ENCODE measurements at places on chromosomes 2 and 18.
A peak's percentile ranks its signal among the peaks of the same experiment; 100 is the strongest.

DNA sequence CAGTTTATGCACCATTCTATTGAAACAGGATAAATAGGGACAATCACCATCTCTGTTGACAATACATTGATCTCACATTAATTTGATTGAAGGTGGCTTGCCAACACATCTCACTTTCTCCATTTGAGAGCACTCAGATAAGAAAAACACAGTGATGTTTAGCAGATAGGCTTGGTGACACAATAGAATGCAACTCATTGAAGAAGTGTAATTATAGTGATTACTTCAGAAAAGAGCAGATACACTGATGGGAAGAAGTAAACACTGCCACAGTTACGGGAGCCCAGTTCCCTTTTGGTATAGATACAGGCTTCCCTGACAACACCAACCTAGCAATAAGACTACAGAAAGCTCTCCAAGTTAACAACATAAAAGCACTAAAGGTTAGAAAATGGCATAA is 89.1 kb downstream of the FIGN start:
- no peak for DNase-seq

DNA sequence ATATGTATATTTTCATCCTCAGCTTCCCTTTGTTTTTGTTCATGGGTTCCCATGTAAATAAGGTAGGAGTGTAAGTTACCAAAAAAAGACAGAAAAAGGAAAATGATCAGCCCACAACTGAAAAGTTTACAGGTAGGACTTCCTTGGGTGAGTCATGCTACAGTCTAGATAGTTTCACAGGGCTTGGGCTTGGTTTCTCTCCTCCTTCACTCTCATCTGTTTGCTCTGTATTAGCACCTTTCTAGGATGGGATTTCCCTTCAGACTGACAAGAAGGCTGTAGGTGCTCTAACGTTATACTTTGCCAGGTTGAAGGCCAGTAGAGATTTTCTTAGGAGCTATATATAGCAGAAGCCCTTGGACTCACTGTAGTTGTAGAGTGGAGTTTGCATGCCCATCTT is 57.9 kb downstream of the FAM171B start:
- DNase-seq = no peak

DNA sequence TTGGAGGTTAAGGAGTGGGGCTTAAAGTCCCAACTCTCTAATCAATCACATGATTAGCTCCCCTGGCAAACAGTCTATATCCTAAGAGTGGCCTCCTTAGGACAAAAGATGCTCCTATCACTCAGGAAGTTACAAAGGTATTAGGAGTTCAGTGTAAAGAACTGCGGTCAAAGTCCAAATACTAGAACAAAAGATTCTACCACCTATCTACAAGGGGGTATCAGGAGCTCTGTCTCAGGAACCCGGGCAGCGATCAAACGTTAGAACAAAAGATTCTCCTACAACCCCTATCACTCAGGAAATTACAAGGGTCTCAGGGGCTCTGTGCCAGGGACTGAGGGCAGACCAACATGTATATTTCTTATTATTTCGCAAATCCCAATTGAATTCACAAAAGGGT is 58.0 kb downstream of the DTNB start:
- DNase-seq = no peak

- no peak for DNase-seq
These were observed 14.0 kb upstream of the BIRC6 start for GRCh38 chr2:32342801-32343200.

- no peak for DNase-seq
These were observed 106.7 kb upstream of the MCFD2 start for GRCh38 chr2:47022186-47022765.

DNA sequence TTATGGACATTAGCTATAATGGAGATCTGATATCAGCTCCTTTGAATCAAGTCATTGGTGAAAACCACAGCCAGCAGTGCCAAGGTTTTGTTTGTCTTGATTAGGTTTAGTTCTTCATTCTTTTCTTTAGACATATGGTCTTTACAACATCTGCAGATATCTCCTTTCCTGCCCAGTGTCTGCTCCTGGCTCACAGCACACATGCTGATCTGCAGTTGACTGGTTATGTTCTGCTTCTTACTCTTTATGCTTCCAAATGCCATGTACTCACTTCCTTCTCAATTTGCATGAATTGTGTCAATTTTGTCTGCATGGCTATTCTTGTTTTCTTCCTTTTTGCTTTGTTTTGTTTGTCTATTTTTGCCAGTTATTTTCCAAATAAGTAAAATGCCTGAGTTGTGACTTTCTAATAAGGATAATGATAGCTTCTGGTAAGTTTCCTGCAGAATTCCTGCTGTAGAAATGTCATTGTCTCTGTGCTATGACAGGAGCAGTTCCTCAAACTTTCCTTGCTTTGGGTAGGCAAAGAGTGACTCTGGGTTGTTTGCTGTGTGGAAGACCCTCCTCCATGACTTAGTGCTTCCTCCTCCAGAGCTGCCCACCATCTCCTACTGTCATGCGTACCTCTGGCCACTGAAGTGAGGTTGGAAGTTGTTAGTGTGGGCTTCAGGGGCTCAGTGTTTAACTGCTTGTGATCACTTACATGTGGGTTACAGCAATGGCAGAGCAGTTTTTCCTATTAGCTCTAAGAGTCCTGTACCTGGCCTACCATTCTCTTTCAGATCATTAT is 8.2 kb downstream of the ARHGAP25 start:
- no peak for DNase-seq

- peak; percentile 92 for DNase-seq
These were observed 584 bp downstream of the AAK1 start for GRCh38 chr2:69642709-69643601.

DNA sequence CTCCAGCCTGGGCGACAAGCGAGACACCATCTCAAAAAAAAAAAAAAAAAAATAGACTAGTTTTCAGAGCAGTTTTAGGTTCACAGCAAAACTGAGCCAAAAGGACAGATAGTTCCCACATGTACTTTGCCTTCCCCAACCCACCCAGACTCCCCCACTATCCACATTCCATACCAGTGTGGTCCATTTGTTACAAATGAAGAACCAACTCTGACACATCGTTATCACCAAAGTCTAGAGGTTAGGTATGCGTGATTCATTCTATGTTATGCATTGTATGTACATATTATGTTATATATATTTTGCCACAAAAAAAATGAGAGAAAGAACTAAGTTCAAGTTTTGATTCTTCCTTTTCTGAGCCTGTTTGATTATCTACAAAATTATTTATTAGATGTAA is 3.5 kb downstream of the DUSP11 start:
- no peak for DNase-seq

DNA sequence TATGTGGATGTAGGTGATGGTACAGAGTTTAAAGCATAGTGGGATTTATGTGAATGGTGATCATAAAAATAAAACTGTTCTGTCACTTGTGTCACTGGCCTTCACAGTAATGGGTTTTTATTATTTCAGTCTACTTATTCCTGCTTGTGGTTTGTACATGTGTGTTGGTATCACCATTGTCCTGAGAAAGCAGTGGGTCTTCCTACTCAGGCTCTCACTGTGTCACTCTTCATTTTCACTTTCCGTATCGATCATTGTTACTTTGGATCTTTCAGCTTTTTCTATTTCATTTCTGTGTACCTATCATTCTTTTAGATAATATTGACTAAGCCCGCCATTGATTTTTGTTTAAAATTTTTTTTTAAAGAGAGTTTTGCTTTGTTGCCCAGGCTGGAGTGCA is 7.4 kb downstream of the MRPL30 start:
- no peak for DNase-seq

DNA sequence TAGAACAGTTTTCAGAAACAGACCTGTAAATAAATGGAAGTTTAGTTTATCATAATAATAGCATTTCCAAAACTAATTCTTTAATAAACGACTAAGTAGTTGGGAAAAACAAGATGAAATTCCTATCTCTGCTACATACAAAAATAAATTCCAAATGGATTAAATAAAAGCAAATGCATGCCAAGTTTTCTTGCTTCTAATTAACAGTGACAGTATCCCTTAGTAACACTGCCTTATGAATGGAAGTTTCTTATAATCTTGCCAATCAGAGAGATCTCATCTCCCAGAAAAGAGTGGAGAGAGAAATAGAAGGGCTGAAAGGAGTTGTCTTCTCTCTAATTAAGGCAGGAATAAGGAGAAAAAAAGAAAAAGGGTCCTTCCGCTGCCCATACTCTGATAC is 133.9 kb downstream of the GFPT1 start:
- no peak for DNase-seq

DNA sequence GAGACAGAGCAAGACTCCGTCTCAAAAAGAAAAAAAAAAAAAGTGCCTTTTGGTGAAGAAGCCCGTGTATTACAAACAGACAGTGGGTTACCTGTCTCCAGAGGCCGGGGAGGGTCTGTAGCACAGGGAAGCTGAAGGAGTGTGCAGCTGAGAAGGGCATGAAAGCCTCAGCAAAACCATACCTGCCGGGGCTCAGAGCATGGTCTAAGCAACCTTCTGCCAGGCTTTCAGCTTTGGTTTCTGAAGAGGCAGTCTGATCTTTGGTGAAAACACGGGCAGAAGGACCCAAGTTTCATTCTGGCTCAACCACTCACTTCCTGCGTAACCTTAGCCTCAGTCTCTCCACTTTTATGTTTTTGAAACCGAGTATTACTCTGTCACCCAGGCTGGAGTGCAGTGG is 21.5 kb downstream of the SH2D6 start:
- DNase-seq = no peak

- peak; percentile 38 for DNase-seq
These were observed 1.9 kb downstream of the SOS1 start for GRCh38 chr2:39118786-39119499.

GRCh38 chr2:218284106-218284811 is 8.0 kb downstream of the TMBIM1 start:
- DNase-seq = no peak

DNA sequence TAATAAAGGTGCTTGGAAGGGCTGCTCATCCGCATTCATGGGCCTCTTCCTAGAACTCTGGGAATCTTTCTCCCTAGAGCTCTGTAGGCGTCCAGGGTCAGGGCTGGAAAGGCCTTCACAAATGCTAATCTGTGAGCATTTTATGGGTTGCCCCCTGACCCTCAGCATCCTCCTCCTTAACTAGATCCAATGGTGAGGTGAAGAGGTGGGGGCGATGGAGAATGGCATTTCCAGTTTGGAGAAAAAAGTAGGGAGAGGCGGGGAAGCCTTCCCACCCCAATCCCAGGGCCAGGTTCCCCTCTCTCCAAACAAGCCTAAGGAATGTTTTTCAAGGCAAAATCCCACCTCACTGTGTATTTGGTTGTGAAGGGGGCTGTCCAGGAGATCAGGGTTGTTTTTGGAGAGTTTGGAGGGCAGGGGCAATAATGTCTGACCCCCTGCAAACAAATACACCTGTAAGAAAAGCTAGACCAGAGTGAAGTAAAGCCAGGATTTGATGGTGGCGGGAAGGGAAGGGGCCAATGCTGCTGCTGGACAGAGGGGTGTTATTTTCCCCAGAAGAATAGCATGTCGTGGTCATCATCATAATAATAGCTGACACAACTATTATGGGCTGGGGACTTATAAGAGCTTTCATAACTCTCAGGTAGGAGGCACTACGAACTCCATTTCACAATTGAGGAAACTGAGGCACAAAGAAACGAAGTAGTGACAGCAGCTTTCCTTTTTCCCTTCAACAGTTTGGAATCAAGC is 1.4 kb upstream of the MYCN start:
- no peak for DNase-seq

DNA sequence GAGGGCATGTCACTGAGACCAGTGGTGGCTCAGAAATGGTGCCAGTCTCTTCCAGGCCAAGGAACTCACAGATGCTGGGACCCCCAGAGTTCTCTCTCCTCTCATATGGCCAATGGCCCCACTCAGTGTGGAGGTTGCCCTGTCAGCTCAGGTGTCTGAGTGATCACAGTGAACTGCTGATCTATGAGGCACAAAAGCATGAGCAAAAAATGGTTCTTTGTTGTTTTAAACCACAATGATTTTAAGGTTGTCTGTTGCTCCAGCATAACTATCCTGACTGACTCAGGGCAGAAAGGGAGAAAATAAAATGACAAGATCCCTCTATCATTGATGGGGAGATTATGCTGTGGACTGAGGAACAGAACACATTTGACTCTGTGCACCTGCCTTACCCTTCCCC is 57.8 kb downstream of the FBLN7 start:
- no peak for DNase-seq

- no peak for DNase-seq
These were observed 316.2 kb upstream of the REV1 start for GRCh38 chr2:99805930-99806476.

DNA sequence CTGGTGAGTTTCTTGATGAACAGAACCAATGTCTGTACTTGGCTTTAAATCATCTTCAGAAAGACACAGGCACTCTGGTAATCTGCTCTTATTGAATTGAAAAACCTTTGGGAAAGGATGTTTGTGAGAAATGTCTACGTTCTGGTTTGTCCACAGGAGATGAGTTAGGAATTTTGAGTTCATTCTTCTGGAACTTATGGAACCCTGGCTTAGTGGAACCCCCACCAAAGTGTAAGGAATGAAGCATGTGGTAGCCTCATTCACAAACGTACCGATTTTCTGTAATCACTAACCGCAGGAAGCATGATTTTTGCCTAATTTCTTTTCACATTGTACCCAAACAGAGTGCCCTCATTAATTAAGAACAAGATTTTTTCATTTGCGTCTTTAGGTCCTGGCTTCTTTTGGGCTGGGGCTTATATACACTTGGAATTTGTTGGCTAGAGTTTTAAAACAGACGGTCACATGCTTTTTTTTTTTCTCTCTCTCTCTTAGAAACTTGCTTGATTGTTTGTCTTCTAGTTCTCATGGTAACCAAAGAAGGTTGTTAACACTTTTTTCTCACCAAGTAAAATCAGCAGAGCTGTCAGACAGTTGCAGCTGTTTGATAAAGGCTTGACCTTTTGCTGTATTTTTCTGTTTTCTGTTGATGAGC is 314.1 kb upstream of the THUMPD2 start:
- no peak for DNase-seq

DNA sequence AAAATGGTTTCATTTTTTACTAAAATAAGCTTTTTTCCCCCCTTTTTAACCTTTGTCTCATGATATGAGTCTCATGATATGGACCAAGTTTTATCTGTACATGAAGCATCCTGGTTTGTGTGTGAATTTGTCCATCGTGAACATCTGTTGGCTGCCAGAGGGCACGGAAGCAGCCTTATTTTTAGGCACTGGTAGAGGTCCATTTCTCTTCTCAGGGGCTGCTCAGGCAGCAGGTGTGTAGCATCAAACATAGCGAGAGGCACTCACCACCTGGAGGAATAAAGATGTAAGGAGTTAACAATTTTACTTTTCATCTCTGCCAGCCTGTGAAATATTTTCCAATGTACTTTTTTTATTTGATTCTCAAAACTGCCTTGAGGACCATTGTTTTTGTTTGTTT is 134.5 kb downstream of the RHBDD1 start:
- DNase-seq = no peak

GRCh38 chr18:10949655-10950054 is 199.7 kb downstream of the PIEZO2 start:
- no peak for DNase-seq

- peak; percentile 66 for DNase-seq
These were observed 9.5 kb downstream of the RTTN start for GRCh38 chr18:70195852-70196434.

GRCh38 chr2:70541481-70542020 is 12.1 kb downstream of the TGFA start:
- DNase-seq = no peak

GRCh38 chr18:79693561-79694205 is 14.1 kb downstream of the CTDP1 start:
- no peak for DNase-seq

Measured in RKO (cell line).